Upper lobe of right lung (tissue), 1 donor: ENCODE measurements at places on chromosomes 2 and 18. TPM values are rescaled to one million over a fixed set of nuclear protein-coding genes. Genes with fewer than 3 reads are reported as not detected.
A peak's percentile ranks its signal among the peaks of the same experiment; 100 is the strongest.

GRCh38 chr2:237156031-237156856, 70.6 kb downstream of the COPS8 start:
- H3K27ac ChIP-seq: peak overlapping the region; percentile 42
- no peaks in the 10 kb centered on the region for H3K27me3 ChIP-seq
- H3K4me1 ChIP-seq: peaks cover 7% of the 10 kb centered on the region
- DNase-seq: no peak

GRCh38 chr18:44521668-44522022, 159.0 kb upstream of the SETBP1 start:
- H3K4me1 ChIP-seq: no peaks in the 10 kb centered on the region
- no peaks in the 10 kb centered on the region for H3K27me3 ChIP-seq
- DNase-seq: no peak
- no peak overlapping the region for H3K4me3 ChIP-seq
- no peaks in the 10 kb centered on the region for H3K36me3 ChIP-seq

- no peak overlapping the region for H3K4me3 ChIP-seq
- no peak overlapping the region for H3K27ac ChIP-seq
- no peaks in the 10 kb centered on the region for H3K36me3 ChIP-seq
- peaks cover 11% of the 10 kb centered on the region for H3K4me1 ChIP-seq
- DNase-seq: no peak
- H3K27me3 ChIP-seq: no peaks in the 10 kb centered on the region
Measured at GRCh38 chr2:7060631-7061449, 143.6 kb downstream of the RNF144A start.

GRCh38 chr2:133452583-133452982, 115.7 kb downstream of the NCKAP5 start:
- no peaks in the 10 kb centered on the region for H3K36me3 ChIP-seq
- H3K27me3 ChIP-seq: no peaks in the 10 kb centered on the region
- no peaks in the 10 kb centered on the region for H3K4me1 ChIP-seq
- H3K4me3 ChIP-seq: no peak overlapping the region
- H3K27ac ChIP-seq: no peak overlapping the region
- DNase-seq: no peak

DNA sequence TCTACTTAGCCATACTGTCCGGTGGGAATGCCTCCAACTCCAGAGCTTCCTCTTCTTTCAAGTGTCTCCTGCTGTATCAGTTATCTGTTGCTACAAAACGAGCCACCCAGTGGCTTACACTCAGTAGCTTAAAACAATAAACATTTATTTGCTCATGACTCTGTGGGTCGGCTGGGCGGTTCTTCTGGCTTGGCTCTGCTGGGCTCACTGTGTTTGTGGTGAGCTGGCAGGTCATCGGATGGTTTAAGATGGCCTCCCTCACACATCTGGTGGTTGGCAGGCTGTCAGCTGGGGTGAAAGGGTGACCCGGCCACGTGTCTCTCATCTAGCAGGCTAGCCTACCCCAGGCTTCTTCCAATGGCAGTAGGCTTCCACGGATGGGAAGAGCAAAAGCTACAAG, 122.4 kb upstream of the SLC1A4 start:
- no peak for DNase-seq
- H3K27ac ChIP-seq: no peak overlapping the region
- H3K4me3 ChIP-seq: no peak overlapping the region
- no peaks in the 10 kb centered on the region for H3K27me3 ChIP-seq

The CMPK2 gene
- 23.2 TPM for total RNA-seq

DNA sequence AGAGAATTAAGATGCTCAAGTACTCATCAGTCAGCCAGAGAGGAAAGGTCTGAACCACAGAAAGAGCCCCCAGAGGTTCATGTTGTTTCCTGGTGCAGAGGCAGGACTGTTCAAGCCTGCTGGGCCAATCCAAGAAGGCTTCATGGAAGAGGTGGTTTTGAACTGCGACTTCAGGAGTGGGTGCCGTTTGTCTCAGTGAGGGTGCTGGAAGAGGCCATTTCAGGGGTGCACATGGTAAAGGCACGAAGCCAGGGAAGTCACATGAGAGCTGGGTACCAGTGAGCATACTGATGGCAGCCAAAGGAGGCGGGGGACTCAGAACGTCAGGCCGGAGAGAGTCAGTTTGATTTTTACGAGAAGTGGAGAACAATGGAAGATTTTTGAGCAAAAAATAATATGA, 55.5 kb downstream of the EMILIN2 start:
- DNase-seq: no peak
- no peak overlapping the region for H3K4me3 ChIP-seq
- peaks cover 18% of the 10 kb centered on the region for H3K4me1 ChIP-seq
- no peaks in the 10 kb centered on the region for H3K27me3 ChIP-seq
- no peak overlapping the region for H3K27ac ChIP-seq

The CD28 gene
- total RNA-seq: 2.5 TPM

DNA sequence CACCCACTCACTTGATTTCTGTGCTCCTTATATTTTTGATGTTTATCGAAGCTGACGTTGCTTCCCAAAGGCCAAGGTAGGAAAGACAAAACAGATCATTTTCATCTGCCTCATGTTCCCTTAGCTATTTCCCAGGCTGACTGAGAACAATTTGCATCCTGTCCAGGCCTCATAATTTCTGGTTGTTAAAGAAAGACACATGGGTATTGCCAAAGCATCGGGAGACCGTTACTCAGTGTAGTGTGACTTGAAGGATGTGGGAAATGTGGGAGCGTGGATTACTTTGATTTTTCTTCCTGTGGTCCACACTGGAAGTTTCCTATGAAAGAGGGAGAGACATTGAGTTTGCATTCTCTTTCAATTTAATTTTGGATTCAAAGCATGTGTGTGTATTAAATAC, 204.6 kb downstream of the TRIB2 start:
- no peaks in the 10 kb centered on the region for H3K27me3 ChIP-seq
- H3K4me1 ChIP-seq: peaks cover 22% of the 10 kb centered on the region
- no peak overlapping the region for H3K27ac ChIP-seq
- no peaks in the 10 kb centered on the region for H3K36me3 ChIP-seq
- no peak for DNase-seq

DNA sequence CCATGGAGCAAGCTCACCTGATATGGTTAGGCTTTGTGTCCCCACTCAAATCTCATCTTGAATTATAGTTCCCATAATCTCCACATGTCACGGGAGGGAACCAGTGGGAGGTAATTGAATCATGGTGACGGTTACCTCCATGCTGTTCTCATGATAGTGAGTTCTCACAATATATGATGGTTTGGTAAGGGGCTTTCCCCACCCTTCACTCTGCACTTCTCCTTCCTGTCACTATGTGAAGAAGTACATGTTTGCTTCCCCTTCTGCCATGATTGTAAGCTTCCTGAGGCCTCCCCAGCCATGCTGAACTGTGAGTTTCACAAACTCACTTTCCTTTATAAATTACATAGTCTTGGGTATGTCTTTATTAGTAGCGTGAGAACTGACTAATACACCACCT, 435.7 kb upstream of the ID2 start:
- no peaks in the 10 kb centered on the region for H3K27me3 ChIP-seq
- no peaks in the 10 kb centered on the region for H3K4me1 ChIP-seq
- no peaks in the 10 kb centered on the region for H3K36me3 ChIP-seq
- no peak for DNase-seq
- no peak overlapping the region for H3K27ac ChIP-seq
